Cortex of kidney (tissue), 1 donor: ENCODE measurements at places on chromosomes 16 and 17.

GRCh38 chr17:82583720-82584234, 64.2 kb downstream of the FOXK2 start:
- DNase-seq, result no peak

DNA sequence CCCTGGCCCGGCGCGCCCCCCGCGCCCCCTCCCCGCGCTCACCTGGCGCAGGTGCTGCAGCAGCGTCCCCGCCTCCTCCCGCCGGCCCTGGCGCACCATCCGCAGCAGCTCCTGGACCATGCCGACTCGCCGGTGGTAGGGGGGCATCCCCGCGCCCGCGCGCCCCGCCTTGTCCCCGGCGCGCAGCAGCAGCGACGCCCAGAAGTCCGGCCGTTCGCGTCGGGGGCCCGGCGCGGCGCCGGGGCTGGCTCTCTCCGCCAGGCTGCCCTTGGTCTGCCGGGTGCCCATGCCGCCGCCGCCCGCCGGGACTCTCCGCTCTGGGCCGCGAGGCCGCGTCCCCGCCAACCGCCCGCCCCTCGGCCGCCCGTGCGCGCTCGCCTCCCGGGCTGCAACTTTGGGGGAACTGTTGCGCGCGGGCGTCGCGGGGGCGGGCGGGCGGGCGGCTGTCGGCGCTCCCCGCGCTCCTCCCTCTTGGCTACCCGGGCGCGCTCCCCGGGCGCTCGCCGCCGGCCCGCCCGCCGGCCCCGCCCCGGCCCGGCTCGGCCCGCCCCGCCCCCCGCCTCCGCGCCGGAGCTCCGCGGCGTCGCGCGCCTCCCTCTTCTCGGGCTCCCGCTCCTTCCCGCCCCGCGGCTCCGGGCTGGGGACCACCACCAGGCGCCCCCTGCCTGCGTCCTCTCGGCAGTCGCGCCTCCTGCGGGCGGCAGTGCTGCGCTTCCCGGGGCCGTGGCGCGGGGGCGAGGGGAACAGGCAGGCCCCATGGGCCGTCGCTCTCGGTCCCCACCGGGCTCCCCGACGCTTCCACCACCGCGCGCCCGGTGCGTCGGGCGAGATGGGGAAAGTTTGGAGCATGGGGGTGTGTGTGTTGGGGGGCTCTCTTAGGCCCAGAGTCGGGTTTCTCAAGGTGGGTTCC, at the start of gene LRRC75A:
TSS of gene LRRC75A (minus strand) at position 491 of the 910 bp plus-strand sequence. CDS start at position 288, 203 bp downstream.
- DNase-seq, result no peak

GRCh38 chr17:34740565-34741520, 161.5 kb downstream of the TMEM132E start:
- DNase-seq, result no peak

DNA sequence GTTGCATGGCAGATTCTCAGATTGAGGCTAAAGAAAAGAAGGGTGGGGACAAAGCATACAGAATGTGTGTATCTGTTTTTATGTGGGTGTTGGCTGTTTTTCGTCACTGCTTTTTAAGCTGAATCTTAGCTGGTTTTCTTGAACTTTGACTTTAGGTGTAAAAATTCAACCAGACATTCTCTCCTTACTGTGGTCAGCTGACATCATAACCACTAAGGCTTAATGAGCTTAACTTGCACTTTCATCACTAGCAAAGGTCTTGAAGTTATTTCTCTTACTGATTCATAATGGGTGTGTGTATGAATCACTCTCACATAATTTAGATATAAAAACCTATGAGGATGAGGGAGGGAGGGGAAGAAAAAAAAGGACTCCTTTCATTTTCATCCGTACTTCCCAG, 4.0 kb upstream of the CDC6 start:
- no peak for DNase-seq

GRCh38 chr16:88264641-88265285, 118.0 kb upstream of the ZNF469 start:
- DNase-seq, result no peak

DNA sequence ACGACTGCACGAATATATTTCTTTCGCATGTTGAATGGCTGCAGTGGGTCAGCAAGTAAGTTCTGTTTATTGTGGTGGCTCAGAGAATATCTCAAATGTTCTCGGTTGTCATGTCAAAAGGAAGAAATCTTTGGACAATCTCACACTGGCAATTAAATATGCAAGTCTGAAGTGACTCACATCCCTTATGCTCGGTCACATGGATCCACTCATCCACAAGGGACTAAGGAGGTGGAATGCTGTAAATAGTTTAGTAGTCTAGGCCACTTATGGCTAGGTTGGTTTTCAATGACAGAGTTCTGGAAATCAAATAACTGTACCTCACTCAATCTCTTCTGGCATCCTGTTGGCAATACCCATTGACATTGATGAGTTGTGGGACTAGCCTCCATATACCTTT, 33.0 kb upstream of the PMP22 start:
- DNase-seq, result no peak

DNA sequence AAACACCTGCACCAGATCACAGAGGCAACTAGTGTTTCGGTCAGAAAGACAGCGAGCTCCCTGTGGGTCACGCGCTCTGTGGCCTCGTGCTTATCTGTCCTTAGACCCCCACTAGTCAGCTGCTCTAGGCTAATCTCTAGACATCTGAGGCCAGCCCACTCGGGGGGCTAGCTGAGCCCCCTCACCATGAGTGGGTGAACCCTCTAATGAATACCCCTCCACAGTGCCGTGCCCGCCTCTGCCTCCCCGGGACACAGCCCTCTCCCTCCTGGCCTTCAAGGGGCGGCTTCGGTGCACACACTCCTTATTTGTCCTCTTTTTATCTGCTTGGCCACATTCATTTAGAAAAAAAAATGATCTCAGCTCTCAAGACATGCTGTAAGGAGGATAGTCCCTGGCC, 320.1 kb downstream of the C16orf95 start:
- no peak for DNase-seq

GRCh38 chr17:67138392-67138791, 94.0 kb downstream of the CACNG1 start:
- DNase-seq, result no peak

DNA sequence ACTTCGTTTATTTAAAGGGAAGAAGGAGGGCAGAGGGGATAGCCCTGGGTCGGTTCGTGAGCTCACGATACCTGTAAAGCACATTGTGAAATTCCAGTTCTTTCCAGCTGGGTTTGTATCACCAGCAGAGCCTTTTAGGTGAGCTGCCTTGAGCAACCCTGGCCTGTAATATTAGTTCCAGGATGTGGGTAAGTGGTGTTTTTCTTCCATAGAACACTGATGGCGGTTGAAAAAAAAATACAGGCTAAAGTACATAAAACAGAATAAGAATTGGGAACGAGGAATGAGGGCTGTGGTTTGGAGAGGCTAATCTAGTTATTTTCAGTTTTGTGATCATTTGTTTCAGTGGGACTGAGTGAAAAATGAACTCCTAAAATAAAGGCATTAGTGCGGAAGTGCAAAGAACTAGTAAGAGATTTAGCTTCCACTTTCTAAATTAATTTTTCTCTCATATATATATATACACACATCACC, 20.6 kb downstream of the HS3ST3B1 start:
- DNase-seq, result no peak

DNA sequence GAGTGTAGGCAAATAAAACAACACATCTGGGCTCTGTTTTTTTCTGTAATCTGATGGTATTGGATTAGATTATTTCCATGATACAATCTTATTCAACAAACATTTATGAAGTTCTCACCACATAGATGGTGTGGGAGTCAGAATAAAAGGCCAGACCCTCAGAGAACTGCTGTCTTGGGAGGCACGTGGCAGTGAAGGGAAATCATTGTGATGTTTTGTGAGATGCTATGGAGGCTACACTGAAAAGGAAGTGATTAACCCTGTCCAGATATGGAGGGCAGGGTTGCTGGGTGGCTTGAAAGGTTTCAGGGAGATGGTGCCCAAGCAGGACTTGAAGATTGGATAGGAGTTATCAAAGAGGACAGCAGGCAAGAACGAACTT, 35.6 kb downstream of the DHRS7B start:
- DNase-seq, result no peak

DNA sequence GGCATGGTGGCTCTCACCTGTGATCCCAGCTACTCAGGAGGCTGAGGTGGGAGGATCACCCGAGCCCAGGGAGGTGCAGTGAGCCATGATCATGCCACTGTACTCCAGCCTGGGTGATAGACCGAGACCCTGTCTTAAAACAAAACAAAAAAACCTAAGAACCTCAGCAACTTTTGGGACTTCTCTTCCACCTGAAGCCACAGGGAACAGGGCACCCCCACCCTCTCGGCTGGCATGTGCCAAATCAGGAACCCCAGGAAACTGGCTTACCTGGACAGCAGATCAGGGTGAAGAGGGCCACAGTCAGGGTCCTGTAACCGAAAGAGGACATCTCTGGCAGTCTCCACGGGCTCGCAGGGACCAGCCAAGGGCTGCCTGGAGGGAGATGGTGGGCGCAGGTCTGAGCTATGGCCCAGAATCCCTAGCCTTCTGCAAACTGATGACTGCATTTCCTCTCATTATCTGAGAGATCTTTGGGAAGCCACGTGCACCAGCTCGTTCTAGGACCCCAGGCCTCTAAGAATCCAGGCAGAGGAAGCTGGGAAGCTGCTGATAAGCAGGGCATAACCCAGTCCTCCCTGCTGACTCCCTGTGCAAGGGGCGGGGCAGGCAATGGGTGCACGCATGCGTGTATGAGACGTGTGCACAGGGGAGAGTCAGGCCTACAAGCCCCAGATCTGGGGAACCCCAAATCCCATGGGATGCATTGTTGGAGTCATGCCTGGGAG, 8.4 kb downstream of the PRR29 start:
- no peak for DNase-seq

DNA sequence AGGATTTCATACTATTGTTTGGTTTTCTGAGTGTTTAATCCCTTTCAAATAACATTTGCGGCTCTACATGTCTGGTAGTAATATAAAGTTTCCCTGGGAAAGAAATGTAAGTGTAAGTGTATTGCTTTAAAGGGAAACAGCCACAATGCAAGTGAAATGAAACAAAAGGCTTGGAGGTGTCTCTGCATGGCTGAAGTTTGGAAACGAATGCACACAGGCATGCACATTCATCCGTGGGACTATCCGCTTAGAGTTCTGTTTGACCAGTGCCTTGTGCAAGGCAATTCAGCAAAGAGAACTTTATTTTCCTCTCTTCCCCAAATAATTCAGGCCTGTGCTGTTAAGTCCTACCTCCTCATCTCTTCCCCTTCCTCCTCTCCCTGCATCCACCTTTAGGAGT, 56.1 kb upstream of the MRTFB start:
- DNase-seq, result no peak

DNA sequence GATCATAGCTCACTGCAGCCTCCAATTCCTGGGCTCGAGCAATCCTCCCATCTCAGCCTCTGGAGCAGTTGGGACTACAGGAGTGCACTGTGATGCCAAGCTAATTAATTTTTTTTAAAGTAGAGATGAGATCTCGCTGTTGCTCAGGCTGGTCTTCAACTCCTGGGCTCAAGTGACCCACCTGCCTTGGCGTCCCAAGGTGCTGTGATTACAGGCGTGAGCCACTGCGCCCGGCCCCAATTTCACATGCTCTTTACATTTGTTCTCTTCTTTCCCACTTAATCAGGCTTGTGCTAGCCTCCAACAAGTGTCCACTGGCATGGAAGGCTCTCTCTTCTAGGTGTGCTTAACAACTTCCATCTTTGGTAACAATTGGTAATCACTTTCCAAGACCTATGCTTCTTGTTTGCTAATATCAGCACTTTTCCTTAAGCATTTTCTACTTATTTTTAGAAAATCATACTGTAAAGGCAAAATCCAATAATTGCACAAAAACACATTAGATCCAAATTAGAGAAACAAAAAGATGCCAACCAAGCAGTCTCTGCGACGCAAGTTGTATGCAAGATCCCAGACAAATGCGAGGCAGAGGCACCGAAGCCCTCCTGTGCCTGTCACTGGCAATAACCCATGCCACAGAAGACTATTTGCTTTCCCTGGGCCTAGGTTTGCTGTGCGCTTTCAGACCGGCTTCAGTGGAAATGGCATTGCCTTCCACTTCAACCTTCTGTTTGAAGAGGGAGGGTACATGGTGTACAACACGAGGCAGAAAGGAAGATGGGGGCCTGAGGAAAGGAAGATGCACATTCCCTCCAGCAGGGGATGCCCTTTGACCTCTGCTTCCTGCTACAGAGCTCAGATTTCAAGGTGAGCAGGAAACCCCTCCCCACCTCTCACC, 52.6 kb downstream of the NOS2 start:
- DNase-seq, result no peak

GRCh38 chr16:79776243-79776847, 175.8 kb upstream of the MAF start:
- no peak for DNase-seq

GRCh38 chr17:60840456-60840855, 162.8 kb downstream of the BCAS3 start:
- no peak for DNase-seq

- DNase-seq, result no peak
These were observed 19.9 kb downstream of the MYH13 start for GRCh38 chr17:10352893-10353292.

DNA sequence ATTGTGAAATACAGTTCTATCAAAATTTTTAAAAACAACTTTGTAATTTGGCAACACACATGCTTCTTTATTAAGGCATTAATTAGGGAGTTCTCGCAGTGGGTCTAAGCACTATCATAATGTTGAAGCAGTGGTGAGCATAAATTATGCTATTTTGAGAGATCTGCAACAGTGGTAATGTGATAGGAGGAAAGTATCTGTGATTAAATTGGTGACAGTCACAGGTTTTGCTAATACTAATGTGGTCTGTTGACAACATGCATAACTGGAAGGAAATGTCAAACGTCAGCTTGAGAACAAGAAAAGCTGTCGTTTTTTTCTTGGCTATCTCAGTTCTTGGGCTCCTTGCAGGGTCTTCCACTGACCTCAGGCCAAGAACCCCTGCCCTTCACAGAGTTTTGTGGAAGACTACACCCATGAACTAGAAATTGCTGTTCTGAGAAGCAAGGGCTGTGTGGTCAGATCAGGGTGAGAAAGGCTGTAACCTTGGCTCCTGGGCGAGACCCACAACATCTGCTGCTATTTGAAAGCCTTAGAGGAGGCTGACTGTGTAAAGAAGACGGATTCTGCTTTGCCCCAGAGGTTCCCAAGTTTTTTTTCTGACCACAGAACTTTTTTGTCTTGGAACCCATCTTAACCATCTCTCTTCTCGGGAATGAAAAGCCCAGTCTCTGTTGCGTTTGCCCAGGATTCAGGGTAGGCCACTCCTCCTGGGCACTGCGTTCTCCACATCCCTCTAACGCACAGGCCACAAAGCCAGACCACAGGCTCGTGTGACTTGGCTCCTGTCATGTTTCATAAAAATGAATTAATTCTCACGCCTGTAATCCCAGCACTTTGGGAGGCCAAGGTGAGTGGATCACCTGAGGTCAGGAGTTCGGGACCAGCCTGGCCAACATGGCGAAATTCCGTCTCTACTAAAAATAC, 13.9 kb downstream of the ATP2A1 start:
- no peak for DNase-seq

- DNase-seq, result no peak
These were observed 46.6 kb downstream of the HOXB1 start for GRCh38 chr17:48484256-48484655.

GRCh38 chr16:88842806-88843205, 13.9 kb downstream of the GALNS start:
- no peak for DNase-seq
